Mesothelial cell of epicardium (in vitro differentiated cells): ENCODE measurements at places on chromosomes 3 and 15.

- no peak for DNase-seq
Observed at GRCh38 chr15:50055750-50056157, 63.3 kb downstream of the ATP8B4 start.

DNA sequence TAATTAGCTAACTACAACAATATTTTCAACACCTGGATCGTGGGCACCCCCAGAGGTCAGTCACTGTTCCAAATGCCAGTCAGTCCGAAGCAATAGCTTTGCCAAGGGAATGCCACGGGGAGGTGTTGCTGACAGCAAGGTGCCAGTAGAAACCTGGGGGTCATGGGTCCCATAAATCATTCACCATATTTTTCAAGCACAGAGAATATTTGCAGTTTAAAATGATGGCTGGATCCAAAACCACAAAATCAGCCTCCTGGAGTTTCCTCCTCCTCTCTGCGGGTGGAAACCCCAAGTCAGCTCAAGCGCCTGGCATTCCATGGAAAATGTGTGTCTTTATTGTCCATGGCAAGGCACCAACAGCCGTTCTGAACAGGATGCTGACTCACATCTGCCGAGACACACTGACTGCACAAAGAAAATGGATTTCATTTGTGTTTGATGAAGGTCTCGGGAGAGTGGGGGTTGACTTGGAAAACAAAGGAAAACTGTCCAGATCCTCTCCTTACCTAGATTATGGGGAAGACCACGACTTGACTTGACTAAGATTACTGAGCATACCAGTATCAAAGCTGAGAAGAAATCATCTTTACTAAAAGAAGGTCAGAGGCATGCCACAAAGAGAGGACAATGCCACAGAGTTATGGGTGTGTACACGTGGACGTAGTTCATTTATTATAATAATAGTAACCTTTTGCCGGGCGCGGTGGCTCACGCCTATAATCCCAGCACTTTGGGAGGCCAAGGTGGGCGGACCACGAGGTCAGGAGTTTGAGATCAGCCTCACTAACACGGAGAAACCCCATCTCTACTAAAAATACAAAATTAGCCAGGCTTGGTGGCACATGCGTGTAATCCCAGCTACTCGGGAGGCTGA is 26.4 kb downstream of the ANXA2 start:
- no peak for DNase-seq

GRCh38 chr15:46764851-46765250 is 952.5 kb upstream of the SEMA6D start:
- no peak for DNase-seq

DNA sequence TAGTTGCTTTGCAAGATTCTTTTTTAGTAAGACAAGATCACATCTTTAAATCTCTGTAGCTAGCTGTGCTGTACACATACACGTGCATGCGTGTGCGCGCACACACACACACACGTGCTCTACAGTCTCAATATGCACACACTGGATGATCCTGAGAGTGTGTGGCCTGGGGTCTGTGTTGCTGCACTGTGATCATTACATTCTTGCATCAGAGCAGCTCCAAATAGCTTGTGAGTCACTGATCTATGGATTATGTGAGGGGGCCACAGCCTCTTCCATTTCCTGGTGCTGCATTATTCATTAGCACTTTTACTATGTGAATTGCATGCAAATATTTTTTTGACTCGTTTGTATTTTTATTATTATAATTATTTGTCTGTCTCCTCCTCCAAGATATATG is 34.6 kb downstream of the MCTP2 start:
- no peak for DNase-seq

- DNase-seq: no peak
Observed at GRCh38 chr3:166367947-166368533, 530.8 kb upstream of the BCHE start.

- DNase-seq: peak; percentile 40
Observed at GRCh38 chr3:23203708-23204330, 692 bp downstream of the UBE2E2 start.

- DNase-seq: no peak
Observed at GRCh38 chr15:44286814-44287452, 1.6 kb upstream of the GOLM2 start.

GRCh38 chr3:143360244-143360643 is 240.7 kb downstream of the CHST2 start:
- no peak for DNase-seq

GRCh38 chr3:197722734-197723133 is 14.0 kb downstream of the RUBCN start:
- DNase-seq: no peak

GRCh38 chr3:127746400-127747057 is 73.8 kb downstream of the ABTB1 start:
- DNase-seq: no peak

GRCh38 chr15:71708741-71709140 is 101.6 kb upstream of the NR2E3 start:
- DNase-seq: no peak

DNA sequence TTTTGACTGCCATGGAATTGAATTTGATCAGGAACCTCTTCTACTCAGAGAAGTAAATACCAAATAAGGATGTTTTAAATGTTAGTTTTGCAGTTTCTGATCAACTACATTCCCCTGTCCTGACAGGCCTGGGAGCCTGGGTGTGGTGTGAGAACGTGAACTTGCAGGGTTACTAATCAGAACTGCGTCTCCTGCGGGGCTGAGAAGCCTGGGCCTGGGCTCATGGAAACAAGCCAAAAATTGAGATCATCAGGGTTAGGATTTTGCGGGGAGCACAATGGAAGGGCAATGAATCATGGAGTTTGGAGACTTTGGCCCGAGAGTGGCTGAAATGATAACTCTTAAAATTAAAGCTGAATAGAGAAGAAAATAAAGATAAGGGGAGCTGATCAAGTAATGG is 47.8 kb upstream of the C3orf70 start:
- DNase-seq: no peak

DNA sequence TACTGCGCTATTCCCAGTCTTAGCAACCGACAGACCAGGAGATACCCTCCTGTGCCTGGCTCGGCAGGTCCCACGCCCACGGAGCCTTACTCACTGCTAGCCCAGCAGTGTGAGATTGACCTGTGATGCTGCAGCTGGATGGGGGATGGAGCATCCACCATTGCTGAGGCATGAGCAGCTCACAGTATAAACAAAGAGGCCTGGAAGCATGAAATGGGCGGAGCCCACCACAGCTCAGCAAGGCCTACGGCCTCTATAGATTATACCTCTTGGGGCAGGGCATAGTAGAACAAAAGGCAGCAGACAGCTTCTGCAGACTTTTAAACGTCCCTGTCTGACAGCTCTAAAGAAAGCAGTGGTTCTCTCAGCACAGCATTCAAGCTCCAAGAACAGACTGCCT is 160.3 kb downstream of the ANXA2 start:
- no peak for DNase-seq

DNA sequence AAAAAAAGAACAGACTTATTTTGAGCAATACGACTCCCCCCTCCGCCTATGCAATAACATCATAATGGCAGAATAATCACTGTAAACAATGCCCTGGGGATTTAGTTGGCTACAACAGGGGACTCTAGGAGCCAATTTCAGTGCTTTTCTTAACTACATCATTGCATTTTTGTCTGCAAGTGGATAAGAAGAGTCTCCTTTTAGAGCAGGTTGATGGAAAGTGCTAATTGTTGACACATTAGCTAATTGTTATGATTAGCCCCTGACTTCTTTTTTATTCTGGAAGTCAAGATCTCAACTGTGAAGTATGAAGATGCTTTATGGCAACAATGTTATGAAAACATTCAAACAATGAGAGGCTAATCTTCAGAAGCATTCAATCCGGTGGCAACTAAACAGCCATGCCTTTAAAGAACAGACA is 121.2 kb downstream of the MECOM start:
- DNase-seq: no peak

- no peak for DNase-seq
Observed at GRCh38 chr3:189687475-189687874, 56.3 kb downstream of the TP63 start.

GRCh38 chr3:187994221-187995042 is 159.5 kb upstream of the LPP start:
- DNase-seq: no peak

DNA sequence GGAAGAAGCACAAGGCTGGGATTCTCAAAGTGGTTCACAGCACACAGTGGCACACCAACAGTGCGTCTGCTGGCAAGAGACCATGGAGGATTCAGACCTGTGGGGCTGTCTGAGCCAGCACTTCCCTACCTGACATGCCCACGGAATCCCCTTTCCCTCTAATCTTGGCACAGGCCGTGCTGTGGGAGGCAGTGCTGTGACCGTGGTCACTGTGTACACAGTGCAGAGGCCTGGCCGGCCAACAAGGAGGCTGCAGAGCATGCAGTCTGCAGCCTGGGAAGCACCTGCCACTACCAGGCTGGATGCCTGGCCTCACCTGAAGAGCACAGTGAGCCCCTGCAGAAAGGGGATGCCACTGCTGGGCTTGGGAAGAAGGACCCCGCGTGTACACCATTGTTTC is 301.0 kb upstream of the LYSMD4 start:
- DNase-seq: no peak

DNA sequence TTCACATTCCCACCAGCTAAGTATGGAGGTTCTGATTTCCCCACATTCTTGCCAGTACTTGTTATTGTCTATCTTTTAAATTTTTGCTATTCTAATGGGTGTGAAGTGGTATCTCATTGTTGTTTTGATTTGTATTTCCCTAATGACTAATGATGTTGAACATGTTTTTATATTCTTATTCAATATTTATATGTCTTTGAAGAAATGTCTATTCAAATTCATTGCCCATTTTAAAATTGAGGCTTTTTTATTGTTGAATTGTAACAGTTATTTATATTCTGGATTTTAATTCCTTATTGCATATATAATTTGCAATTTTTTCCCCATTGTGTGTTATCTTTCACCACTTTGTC is 255.3 kb downstream of the EDEM1 start:
- no peak for DNase-seq
